A549 treated with AZD2906 at 1 μM for 4 hours (cell line): ENCODE measurements at places on chromosomes 16 and 17. TPM values are rescaled to one million over a fixed set of nuclear protein-coding genes. Genes with fewer than 3 reads are reported as not detected.

SSTR5 gene
- 0.51 to 0.79 TPM (median 0.60 TPM) in 5 replicates for total RNA-seq

CBX8 gene
- total RNA-seq = 11.8 to 16.8 TPM (median 15.9 TPM) in 5 replicates

EME1 gene
- 13.8 to 16.2 TPM (median 14.3 TPM) in 5 replicates for total RNA-seq

BICDL2 gene
- total RNA-seq = not detected in 5 replicates

KRTAP2-2 gene
- not detected in 5 replicates for total RNA-seq

OTOP2 gene
- total RNA-seq = 0.05 to 0.06 TPM in 2 of 5 replicates, not detected in the others

CFAP97D1 gene
- total RNA-seq = 0.01 to 0.03 TPM (median 0.02 TPM) in 3 of 5 replicates, not detected in the others

PIPOX gene
- total RNA-seq = 0.07 to 0.33 TPM (median 0.11 TPM) in 4 of 5 replicates, not detected in the other

SHISA6 gene
- total RNA-seq = not detected in 5 replicates

HOXB4 gene
- total RNA-seq = 0.11 to 0.17 TPM (median 0.12 TPM) in 5 replicates

CES3 gene
- total RNA-seq = 2.1 to 2.9 TPM (median 2.4 TPM) in 5 replicates

TMEM98 gene
- total RNA-seq = 43.1 to 48.7 TPM (median 48.4 TPM) in 5 replicates

TMEM220 gene
- 2.0 to 3.8 TPM (median 2.7 TPM) in 5 replicates for total RNA-seq

YPEL2 gene
- 1.5 to 2.8 TPM (median 2.6 TPM) in 5 replicates for total RNA-seq

SCGB1C2 gene
- total RNA-seq = not detected in 5 replicates

ABCC3 gene
- total RNA-seq = 112 to 132 TPM (median 127 TPM) in 5 replicates

CMTM3 gene
- total RNA-seq = 98.3 to 109 TPM (median 103 TPM) in 5 replicates

CSH2 gene
- total RNA-seq = not detected in 5 replicates

CHP2 gene
- total RNA-seq = 0.03 TPM in 1 of 5 replicates, not detected in the others

RCVRN gene
- total RNA-seq = not detected in 5 replicates

CARD14 gene
- 0.18 to 0.48 TPM (median 0.32 TPM) in 5 replicates for total RNA-seq

IRX6 gene
- not detected in 5 replicates for total RNA-seq

STARD3 gene
- 50.2 to 59.9 TPM (median 55.1 TPM) in 5 replicates for total RNA-seq

CD300C gene
- 0.31 to 0.51 TPM (median 0.41 TPM) in 5 replicates for total RNA-seq

METRN gene
- total RNA-seq = 66.1 to 228 TPM (median 216 TPM) in 5 replicates

SLFN12L gene
- total RNA-seq = 0.03 to 0.06 TPM in 2 of 5 replicates, not detected in the others

LGALS9B gene
- total RNA-seq = not detected in 5 replicates

OR1A1 gene
- not detected in 5 replicates for total RNA-seq

ZG16 gene
- total RNA-seq = not detected in 5 replicates

GUCY2D gene
- total RNA-seq = 0.38 to 0.78 TPM (median 0.50 TPM) in 5 replicates
